ENCODE measurements at places on chromosomes 16 and 17.

- DNase-seq, result no peak
These were observed 13.3 kb upstream of the ABR start for GRCh38 chr17:1192911-1193699.

DNA sequence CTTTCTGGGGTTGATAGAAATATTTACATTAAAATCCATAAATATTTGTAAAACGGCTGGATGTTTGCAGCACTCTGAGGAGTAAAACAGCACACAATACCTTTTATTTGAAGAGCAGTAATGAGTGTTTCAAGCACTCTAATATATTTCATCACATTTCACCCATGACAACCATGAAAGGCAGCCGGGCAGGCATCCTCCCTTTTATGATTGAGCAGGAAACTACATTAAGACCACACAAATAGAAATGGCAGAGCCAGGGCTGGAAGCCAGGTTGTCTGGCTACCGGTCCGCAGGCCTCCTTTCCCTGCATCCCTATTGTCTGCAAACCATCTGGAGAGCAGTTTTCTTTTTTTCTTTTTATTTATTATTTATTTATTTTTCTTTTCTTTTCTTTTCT is 23.1 kb upstream of the GPRC5C start:
- no peak for DNase-seq

GRCh38 chr16:85354686-85355514 is 242.6 kb upstream of the CIBAR2 start:
- DNase-seq, result no peak

GRCh38 chr17:80296221-80296620 is 35.6 kb downstream of the RNF213 start:
- DNase-seq, result no peak

- no peak for DNase-seq
These were observed 15.4 kb downstream of the MFSD11 start for GRCh38 chr17:76753061-76753961.

- DNase-seq, result no peak
These were observed 38.3 kb downstream of the TBX4 start for GRCh38 chr17:61490540-61490975.

DNA sequence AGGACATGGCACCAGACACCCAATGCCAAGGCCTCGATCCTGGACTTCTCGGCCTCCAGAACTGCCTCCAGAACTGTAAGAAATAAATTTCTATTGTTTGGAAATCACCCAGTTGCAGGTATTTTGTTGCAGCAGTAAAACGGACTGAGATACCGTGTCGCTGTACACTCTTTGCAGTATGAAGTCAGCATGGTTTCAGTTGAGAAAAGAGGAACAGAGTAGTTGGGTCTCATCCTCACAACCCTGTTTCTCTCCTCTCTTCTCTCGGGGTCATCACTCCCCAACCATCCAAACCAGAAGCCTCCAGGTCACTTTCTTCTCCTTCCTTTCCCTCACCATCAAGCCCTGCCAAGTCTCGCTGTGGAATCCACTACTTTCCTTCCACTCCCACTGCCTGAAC is 77.8 kb downstream of the ADCY9 start:
- DNase-seq, result no peak

DNA sequence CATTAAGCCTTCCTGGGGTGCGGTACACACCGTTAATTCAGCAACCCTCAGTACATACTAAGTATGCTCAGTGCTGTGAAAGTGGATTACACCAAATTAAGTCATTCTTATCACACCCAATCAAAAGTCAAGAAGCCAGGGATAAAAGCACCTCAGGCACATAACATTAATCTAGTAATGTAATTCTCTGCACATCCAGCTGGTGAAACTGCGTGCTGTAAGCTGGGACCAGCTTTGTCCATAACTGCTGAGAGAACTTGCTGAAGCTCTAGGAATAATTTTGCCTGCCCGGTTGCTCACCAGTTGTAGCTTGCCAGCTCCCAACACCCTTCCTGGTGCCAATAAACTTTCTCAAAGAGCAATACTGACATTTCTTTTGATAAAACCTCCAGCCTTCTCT is 44.9 kb downstream of the SLC47A1 start:
- no peak for DNase-seq

DNA sequence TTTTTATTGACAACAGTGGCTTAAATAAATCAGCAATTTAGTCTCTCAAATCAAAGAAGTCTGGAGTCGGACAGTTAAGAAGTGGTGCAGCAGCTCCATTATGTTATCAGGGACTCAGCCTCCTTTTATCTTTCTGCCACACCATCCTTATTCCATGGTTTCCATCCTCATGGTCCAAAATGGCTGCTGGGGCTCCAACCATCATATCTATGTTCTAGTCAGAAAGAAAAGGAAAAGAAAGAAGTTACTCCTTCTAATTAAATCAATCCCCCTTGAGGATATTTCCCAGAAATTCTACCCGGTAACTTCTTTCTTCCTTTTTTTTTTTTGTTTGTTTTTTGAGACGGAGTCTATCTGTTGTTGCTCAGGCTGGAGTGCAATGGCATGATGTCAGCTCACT is 109.5 kb downstream of the HS3ST2 start:
- DNase-seq, result no peak

DNA sequence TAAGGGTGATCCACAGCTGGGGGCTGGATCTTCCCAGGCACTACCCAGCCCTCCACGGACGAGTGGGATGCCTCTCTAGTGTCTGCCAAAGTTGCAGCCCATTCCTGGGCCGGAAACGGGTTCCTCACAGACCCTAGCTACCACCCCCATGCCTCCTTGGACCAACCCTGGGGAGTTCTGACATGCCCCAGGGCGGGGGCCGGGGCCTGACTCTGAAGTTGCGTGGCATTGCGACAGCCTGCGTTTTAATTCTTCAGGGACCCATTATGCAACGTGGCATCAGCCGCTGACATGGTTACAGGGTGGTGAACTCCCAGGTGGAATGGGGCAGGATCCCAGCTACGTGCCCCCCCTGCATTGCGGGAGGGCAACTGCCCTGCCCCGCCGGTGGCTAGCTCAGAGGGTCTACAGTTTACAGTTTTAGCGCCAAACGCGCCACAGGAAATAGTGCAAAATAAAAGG is 2.7 kb downstream of the CBX4 start:
- no peak for DNase-seq

All from GM06990 (cell line).